Stimulated activated CD4-positive, alpha-beta T cell treated with anti-CD3 and anti-CD28 coated beads, TNF-alpha, amount 100 ng/mL, for 4 hours (primary cell): ENCODE measurements at places on chromosomes 16 and 17.

GRCh38 chr17:75138519-75138918 lies 7.0 kb upstream of the NT5C start:
- DNase-seq, result no peak

- no peak for DNase-seq
These were observed 18.5 kb upstream of the APRT start for GRCh38 chr16:88830258-88830657.

GRCh38 chr17:38660097-38661025 lies 14.4 kb downstream of the EPOP start:
- DNase-seq, result no peak

- no peak for DNase-seq
These were observed 13.1 kb upstream of the SREBF1 start for GRCh38 chr17:17849845-17850373.

DNA sequence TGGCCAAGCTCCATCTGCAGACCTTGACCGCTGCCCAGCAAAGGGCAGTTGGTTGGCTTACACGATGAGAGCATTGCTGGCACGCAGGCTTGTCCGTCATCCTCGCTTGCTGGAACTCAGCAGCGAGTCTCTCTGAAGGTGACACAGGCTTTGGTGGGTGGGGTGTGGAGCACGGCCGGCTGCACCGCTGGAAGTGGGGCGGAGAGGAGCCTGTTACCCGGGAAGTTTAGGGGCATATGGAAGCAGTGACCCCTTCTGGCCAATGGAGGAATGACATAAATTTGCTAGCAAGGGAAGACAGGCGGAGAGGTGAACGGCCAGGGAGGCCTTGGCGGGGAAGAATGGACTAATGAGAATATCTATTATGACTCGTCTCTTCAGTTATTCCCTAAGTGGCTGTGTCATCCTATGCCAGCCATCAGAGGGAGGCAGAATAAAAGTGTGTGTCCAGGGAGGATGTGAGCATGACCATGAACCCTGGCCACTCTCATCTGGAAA lies 65.9 kb upstream of the SDK2 start:
- peak; percentile 49 for DNase-seq

DNA sequence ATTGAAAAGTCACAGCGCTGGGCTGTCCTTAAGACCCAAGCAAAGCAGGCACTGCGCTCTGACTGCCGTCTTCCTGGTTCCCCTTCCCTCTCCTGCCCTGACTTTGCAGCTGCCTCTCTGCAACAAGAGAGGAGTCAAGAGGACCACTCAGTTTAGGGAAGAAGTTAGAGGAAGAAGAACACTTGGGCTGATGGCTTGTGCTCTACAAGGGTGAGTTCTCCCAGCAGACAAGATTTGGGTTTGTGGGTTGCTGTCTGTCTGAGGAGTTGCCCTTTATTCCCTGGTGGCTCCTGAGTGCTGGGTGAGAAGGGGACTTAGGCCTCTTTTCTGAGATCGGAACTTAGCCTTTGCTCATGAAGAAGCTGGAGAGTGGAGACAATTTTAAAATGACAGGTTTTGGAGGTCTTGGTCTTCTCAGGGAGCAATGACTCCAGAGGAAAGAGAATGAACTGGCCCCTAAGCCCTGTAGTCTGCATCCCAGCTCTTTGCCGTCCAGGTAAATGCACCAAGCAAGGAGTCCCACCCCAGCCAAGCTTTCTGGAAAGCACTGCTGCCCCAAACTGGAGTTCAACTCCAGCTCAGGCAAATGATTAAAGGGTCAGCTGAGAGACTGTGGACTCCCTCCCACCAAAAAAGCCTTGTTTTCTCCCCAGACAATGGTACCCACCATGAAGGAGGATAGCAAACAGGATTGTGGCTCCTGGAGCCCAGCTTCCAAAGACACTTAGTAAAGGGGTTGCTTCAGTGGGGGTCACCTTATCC lies 2.7 kb upstream of the HOXB9 start:
- no peak for DNase-seq

- no peak for DNase-seq
These were observed 77.1 kb upstream of the HS3ST3A1 start for GRCh38 chr17:13678841-13679240.

GRCh38 chr16:1917056-1917664 lies 1.1 kb downstream of the HS3ST6 start:
- no peak for DNase-seq

DNA sequence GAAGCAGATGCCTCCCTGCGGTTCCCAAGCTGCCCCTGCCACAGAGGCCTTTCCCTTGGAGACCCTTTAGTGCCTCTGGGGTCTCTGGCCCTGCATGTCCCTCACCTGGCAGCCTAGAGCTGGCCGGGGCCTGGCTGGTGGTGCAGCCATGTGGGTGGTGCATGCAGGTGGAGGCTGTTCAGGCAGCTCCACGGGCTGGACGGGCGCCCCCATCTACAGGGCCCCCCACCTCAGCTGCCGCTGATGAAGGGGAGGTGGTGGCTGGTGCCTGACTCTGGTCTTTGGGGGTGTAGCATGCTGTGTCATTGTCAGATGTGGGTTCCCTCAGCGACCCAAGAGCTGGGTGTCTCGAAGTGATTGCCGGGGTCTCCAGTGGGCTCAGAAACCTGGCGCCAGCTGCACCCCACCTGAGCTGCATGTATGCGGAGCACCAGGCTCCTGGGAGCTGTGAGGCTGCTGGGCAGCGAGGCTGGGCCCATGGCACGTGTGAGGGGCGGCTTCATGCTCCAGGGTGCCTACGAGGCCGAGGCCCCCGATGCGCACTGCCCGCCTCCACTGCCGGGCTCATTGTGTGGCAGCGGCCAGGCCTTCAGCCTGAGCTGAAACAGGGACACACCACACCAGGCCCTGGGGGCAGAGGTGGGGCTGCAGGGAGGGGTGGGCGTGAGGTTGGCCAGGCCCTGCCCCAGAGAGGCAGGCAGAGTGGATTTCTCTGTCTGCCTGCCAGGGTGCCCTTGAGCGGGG lies 57.0 kb downstream of the BAIAP2 start:
- DNase-seq, result no peak

GRCh38 chr17:1796800-1797199 lies 32.9 kb downstream of the SMYD4 start:
- DNase-seq, result no peak

- no peak for DNase-seq
These were observed 16.1 kb downstream of the NPRL3 start for GRCh38 chr16:122361-122760.

DNA sequence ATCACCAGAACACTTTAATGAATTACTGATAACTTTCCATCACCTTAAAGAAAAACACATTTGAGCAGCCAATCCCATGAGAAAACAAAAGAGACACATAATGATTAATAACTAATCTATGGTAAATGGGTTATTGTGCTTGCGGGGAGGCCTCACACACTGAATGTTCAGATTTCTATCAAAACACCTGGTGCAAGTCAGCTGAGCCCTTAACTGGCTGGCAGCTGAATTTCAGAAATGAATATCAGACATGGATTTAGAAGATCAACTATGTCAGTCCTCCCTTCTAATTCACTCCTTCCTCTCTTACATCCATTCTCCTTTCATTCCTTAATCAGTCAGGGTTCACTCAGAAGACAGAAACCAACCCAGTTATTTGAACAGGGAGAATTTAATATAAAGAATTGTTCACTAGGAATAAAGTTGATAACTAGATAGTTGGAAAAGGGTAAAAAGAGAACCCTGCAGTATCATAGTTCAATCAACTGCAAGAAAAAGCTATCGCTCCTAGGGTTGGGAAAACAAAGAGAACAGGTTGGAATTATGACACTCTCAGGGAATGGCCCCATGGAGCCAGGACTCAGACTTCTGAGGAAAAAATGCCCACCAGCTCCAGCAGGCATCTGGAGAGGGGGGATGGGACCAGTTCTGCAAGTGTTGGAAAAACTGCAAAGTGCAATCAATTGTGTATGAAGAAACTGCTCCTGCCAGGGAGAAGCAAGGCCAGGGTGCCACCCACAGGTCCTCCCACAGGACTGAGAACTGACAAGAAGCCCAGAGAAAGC lies 577.1 kb upstream of the CDH5 start:
- no peak for DNase-seq

DNA sequence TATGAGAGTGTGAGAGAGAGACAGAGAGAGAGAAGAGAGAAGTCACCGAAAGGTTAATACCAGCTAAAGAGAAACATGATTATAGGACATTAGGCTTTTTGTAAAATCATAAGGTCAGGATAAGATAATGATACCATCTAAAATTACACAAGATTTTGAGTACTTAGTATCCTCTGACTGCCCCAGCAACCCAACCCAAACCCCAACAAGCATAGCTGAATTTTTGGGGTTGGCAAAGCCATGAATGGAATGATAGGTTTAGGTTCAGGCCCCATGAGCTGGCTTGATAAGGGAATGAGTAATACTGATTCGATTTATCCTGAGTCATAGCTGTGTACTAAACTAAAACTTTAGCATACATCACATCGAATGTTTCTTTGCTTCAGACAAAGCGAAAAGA lies 259.5 kb downstream of the IRX3 start:
- DNase-seq, result no peak

DNA sequence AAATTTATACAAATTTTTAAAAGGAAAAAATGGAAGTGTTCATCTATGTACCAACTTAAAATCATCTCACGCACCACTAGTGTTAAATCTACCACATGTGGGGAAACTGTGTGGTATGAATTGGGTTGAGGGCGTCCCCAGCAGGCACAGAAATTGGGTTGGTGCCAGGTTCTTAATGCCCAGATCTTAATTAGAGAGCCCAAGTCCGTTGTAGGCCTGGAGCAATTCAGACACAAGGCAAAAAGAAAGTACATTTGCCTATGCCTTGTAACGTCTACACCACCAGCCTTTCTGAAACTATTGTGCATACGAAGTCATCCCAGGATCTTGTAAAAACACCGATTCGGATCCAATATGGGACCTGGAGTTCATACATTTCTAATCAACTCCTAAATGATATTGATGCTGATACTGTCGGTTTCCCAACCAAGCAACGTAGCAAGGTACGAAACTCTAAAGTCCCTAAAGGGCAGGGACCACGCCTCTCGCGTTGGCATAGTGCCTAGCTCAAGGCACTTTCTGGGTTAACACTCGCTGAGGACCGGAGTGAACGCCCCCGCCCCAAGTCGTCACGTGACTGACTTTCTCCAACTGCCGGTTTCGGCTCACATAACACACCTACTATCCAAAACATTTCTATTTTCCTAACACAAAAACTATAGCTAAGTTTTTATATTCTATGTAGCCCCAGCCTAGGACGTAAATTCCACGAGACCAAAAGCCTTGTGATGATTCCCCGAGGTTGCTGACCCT lies 945 bp upstream of the UQCRC2 start:
- peak; percentile 51 for DNase-seq

DNA sequence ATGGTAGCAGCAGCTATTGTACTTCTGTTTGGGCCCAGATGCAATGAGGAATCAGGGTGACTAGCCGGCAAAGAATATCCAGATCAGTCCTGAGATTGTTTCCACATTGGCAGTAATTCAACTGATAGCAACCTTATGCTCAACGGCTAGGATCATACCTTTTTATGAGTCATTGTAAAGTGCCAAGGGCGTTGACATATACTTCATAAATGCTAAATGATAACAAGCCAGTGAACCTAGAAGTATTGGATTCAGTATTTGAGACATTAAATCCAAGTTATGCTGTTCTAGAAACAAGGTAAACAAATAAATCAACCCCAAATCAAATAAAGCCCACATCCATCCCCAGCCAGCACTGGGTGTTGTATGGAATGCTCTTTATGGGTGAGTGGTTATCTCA lies 207.1 kb upstream of the ZFHX3 start:
- no peak for DNase-seq

DNA sequence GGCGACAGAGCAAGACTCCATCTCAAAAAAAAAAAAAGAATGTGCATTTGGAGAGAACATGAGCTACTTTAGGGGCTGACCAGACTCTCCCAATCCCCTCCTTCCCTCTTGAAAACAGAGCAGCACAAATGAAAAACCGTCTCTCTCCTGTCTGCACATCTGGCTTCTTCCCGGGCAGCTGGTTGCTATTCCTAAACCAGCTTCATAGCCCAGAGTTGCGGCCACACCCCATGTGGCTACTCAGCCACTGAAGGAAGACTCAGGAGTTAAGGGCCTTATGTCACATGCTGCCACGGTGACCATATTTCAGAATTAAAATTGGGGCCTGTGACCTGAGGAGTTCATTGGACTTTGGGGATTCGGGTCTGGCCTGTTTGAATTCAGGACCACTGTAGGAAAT lies 48.3 kb downstream of the KATNIP start:
- no peak for DNase-seq

- no peak for DNase-seq
These were observed 27.9 kb downstream of the GABARAPL2 start for GRCh38 chr16:75593825-75594820.

GRCh38 chr16:10979717-10980601 lies 35.6 kb downstream of the CLEC16A start:
- DNase-seq, result no peak

DNA sequence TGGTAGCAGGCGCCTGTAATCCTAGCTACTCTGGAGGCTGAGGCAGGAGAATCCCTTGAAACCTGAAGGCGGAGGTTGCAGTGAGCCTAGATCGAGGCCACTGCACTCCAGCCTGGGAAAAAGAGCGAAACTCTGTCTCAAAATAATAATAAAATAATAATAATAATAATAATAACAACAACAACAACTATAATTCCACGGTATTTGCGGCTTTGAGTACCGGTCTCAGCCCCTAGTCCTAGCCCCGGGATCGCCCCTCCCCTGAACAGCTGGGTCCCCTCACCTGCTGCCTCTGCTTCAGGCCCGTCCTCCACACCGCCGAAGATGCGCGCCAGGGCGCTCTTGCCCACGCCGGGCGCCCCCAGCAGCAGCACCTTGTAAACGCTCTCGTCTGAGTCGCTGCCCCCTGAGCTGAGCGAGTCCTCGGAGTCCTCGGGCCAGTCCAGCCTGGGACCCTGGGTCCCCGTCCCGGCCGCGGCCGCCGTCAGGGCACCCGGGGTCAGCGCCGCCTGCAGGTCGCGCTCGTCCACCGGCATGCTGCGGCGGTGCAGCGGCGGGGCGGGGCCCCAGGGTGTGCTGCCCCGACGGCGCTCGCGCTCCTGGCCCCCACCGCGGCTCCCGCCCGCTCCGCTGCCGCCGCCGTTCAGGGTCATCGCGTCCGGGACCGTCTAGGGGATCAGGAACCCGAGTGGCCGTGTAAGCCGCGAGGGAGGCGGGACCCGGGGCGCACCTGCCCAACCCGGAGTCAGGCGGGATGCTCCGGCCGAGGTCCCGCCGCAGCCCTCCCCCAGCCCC lies 611 bp downstream of the RRAD start:
- no peak for DNase-seq

GRCh38 chr17:39144416-39144840 lies 7.0 kb downstream of the PLXDC1 start:
- no peak for DNase-seq
